ENCODE measurements at places on chromosomes 12 and 14.

- DNase-seq = no peak
These were observed 2.0 kb downstream of the SYNE3 start for GRCh38 chr14:95514131-95515079.

DNA sequence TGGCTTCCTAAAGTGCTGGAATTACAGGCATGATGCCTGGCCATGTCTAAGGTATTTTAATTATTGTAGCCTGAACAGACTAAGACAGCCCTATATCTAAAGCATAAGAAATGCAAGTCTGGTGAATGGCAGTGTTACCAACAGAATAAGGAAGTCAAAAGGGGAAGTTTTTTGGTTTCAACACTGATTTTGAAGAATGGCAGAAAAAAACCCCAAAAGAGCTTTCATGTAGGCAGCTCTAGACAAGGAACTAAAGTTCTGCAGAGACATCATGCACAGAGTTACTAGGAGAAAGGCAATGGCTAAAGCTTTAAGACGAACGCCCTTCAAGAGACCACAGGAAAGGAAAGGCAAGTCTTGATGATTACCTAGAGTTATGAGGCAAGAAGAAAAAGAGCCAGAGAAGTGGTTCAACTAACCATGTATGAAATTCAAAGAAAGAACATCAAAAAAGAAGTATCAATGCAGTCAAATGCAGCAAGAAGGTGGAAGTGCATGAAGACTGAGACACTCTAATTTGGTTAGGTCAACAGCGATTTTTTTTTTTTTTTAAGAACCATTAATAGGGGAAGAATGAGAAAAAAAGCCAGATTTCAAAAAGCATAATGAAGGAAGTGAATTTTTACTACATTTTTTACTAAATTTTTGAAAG lies 50.8 kb downstream of the RPS6KA5 start:
- no peak for DNase-seq

DNA sequence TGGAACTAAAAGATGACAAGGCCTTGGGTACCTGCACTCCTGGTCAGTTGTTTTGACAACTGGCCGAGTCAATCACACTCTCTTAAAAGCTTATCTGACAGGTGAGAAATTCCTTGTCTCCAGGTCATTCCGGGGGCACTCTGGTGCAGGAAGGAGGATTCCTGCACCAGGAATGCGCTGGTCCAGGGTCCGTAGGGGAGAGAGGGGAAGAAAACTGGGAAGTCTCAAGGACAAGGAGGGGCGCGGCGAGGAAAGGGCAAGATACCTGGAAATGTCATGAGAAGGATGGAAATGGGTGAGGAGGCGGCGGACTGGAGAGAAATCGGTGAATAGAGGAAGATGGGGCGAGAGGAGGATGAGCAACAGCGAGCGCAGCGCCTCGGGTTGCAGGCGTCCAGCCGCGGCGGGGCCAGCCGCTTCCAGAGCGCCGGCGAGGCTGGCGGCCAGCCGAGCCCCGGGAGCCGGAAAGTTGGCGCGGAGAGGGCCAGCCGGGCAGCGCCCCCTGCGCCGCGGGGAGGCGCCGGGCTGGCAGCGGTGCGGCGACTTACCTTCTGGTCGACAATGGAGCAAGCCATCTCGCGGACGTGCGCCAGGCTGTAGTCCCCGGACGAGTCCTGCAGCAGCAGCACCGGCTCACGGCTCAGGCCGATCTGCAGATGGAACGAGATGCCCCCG lies 809 bp downstream of the PRKD1 start:
- no peak for DNase-seq

- DNase-seq = no peak
These were observed 3.9 kb upstream of the LRP1 start for GRCh38 chr12:57124261-57124877.

DNA sequence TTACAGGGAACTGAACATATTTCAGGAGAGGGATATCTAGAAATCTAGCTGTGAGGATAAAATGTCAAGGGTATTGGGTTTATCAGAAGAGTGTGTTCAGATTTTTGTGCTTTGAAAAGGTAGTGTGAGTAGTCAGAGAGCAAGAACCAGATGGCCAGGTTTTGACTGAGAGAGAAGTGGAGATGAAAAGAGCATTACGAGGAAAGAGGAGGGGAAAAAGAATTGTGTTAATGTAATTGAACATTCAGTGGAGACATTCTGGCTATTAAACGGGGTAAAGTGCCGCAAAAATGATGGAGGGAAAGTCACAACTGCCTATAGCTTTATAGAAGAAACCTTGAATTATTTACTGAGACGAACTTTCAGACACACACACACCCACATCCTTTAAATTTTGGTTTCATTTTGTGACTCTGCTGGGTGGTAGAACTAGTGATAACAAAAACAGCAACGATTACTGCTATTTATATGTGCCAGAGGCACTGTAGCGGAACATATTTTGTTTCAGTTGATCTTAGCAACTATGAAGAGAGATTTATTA lies 213.6 kb downstream of the ERC1 start:
- no peak for DNase-seq

- DNase-seq = no peak
These were observed 24.9 kb downstream of the SNRNP35 start for GRCh38 chr12:123482876-123483275.

GRCh38 chr14:100665511-100666032 lies 61.1 kb upstream of the DLK1 start:
- no peak for DNase-seq

GRCh38 chr12:119328111-119328510 lies 6.4 kb upstream of the CCDC60 start:
- no peak for DNase-seq

- no peak for DNase-seq
These were observed 142.8 kb downstream of the PAWR start for GRCh38 chr12:79547735-79548609.

- DNase-seq = no peak
These were observed 23.5 kb downstream of the AKAP6 start for GRCh38 chr14:32352631-32353030.

DNA sequence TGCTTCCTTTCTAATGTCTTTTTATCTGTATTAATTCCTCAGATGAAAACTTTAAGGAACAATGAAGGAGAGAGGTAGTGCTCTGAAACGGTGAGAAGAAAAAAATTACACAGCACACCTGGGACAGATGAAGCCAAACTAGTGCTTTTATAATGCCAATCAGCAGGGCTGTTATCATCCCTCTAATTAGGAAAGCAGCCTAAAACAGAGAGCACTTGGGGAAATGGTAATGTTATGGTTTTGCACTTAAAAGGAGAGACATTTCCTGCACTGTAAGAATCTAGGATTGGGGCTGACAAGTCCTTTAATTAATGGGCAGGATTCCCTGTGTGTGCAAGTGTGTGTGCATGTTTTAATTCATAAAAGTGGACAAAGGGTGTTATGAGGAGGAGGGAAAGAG lies 4.8 kb upstream of the LMO3 start:
- no peak for DNase-seq

GRCh38 chr12:5432011-5432400 lies at the start of gene NTF3:
TSS of gene NTF3 (plus strand) at chr12:5432108. CDS start at chr12:5432325, 217 bp downstream.
- DNase-seq = no peak

GRCh38 chr12:116404247-116404646 lies 126.8 kb upstream of the MED13L start:
- no peak for DNase-seq

DNA sequence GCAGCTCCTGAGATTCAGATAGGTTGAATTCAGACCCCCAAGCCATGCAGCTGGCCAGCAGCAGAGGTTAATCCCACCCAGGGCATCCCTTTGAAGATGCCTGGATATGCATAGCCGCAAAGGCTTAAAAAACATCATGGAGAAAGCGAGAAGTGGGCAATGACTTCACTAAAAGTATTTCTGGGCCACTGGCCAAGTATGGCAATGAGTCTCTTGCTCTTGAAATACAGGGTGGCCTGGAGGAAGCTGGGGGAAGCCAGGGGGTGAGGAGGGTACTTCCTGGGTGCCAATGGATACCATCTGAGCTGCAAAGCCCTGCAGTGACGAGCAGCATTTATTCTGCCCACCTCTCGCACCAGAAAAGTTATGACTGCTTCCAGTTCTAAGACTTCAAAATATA lies 539.3 kb upstream of the TBX3 start:
- DNase-seq = no peak

Data from HS-27A (cell line).